NCI-H526 (cell line): ENCODE measurements at places on chromosomes 1 and 21.

- no peak for DNase-seq
Observed at GRCh38 chr1:55197099-55197498, 18.1 kb downstream of the USP24 start.

DNA sequence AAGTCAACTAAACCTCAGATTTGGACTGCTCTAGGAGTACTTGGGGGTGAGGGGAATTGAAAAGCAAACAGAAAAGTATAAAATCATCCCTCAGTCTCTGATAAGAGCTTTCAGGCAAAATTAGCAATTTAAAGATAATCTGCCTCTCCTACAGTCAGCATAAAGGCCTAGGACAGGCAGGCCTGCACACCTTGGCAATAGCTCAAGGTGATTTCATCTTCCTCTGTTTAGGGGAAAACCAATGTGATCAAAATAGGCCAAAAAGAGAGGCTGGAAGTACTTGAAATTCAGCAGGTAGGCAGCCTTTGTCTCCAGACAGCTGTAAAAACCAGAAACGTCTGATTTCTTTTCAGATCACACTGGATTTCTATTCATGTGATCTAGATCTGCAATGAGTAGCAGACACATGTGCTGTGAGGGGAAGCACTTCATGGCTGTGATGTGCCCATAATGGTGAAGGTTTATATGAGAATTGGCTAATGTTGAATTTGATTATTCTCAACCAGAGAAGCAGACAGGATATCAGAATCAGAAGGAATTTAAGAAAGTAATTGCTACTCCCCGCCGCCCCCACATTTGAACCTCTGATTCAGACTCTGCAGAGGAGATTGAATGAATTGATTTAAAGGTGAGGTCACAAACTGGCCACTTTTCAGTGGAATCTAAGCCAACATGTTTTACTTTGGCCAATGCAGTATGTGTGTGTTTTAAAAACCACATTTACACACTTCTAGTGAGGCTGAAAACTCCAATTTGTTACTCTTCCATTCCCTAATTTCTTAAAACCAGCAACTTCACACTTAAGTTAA, 45.8 kb upstream of the DNASE2B start:
- no peak for DNase-seq

GRCh38 chr1:232951180-232951579, 769 bp downstream of the NTPCR start:
- DNase-seq, result peak; percentile 32

DNA sequence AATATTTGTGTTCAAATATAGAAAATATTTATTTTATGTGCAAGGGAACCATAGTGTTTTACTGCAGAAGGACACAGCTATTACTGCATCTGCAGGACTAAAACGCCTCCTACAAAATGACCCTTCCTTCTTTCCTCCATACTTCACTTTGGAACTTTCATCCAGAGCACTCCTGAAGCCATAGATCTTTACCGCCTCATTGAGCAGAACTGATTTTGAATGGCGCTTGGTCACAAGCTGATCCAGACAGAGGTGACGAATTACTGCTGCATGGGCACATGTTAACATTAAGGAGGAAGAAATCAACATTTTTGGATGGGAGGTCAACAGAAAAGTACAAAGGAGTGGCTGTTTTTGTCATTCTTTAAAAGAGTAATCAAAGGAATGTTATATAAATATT, 931.6 kb downstream of the NCAM2 start:
- no peak for DNase-seq

GRCh38 chr1:154157520-154158306, 2.8 kb upstream of the NUP210L start:
- no peak for DNase-seq

- no peak for DNase-seq
Observed at GRCh38 chr1:8303141-8303540, 14.8 kb upstream of the SLC45A1 start.

- DNase-seq, result peak; percentile 47
Observed at GRCh38 chr1:25037174-25038074, 107.3 kb upstream of the RUNX3 start.

DNA sequence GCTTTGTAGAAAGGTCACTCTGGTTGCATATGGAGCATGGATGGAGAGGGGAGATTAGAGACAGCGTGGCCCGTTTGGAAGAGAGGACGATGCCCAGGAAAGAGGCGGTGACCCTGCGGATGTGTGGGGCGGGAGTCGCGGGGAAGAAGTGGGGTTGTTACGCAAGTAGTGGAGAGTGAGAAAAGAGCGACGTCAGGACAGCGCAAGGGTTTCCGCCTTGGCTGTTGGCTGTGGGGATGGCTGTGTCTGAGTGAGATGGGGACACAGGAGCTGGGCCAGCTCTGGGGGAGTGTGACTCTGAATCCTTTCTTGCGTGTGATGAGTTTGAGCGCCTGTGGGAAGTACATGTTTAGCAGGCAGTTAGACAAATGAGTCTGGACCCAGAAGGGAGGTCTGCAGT, 3.8 kb downstream of the B4GALT2 start:
- DNase-seq, result no peak
